NT2/D1 (cell line): ENCODE measurements at places on chromosomes 13 and 19.
A peak's percentile ranks its signal among the peaks of the same experiment; 100 is the strongest.

- no peak for DNase-seq
Observed at GRCh38 chr19:10797541-10798256, 38.3 kb downstream of the TMED1 start.

- no peak for DNase-seq
Observed at GRCh38 chr19:42280815-42281145, 11.7 kb downstream of the CIC start.

- DNase-seq, result no peak
Observed at GRCh38 chr19:16660763-16661479, at the start of gene TMEM38A. Gene TMEM38A (plus strand): TSS chr19:16661139. CDS start chr19:16661218, 79 bp downstream.

DNA sequence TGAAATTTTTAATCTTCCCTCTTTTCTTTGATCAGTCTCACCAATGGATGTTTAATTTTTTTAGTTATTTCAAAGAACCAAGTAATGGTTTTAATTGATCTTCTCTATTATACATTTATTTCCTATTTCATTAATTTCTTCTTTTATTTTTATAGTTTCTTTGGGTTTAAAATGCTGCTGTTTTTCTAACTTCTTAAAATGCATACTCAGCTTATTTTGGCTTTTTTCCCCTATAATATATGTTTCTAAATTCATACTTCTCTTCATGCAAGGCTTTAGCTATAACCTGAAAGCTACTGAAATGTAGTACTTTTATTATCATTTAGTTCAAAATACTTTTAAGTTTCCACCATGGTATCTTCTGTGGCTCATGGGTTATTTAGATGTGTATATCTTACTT lies 53.9 kb downstream of the ANKRD10 start:
- no peak for DNase-seq

DNA sequence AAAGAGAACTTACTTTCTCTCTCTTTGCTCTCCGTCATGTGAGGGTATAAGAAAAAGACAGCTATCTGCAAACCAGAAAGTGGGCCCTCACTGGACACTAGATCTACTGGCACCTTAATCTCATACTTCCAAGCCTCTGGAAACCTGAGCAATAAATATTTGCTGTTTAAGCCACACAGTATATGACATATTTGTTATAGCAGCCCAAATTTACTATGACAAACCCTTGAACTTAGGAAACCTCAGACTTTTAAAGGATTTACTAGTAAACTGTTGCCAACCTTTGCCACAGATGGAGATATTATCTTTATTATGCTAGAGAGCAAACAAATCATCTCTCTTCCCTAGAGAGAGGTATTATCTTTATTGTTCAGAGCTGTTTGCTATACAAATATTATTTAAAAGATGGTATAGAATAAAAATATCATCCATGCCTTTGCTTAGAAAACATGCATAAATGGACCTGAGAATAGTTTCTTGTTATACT lies 1446.1 kb downstream of the SLITRK1 start:
- DNase-seq, result no peak

- DNase-seq, result no peak
Observed at GRCh38 chr19:35774274-35775045, 904 bp upstream of the ARHGAP33 start.

DNA sequence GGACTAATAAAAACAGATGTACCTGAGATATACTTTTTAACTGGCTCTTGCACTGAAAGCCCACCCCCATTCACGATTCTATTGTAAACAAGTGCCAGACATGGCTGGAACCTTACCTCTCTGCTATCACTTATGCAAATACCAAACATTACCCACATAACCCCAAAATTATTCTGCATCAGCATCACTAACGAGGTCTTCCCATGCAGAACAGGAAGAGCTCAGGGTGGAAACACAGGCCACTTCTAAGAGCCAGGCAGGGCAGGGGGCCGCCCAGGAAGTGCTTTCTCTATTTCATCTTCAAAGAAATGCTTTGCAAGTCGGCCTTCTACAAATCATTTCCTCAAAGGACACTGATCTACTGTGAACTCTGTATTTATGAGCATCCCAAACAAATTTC lies 7.3 kb downstream of the IRS2 start:
- DNase-seq, result no peak

DNA sequence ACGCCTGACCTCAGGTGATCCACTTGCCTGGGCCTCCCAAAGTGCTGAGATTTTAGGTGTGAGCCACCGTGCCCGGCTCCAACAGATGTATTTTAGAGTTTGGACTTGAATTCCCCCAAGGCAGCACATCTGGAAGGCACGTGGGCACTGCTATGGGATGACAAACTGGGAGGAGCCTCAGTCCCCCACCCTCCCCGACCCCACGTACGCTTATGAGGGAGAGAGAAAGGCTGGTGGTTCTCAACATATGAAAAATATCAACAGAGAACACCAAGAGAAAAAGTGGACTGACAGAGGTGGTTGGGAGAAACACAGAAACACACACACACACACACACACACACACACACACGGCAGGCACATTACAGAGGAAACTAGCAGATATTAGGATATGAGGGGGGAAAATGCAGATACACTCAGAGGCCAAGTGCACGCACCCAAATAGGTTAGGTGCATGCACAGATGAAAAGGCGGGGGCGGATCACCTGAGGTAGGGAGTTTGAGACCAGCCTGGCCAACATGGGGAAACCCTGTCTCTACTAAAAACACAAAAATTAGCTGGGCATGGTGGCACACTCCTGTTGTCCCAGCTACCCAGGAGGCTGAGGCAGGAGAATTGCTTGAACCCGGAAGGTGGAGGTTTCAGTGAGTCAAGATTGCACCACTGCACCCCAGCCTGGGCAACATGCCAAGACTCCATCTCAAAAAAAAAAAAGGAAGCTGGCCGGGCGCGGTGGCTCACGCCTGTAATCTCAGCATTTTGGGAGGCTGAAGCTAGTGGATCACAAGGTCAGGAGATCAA lies 3.2 kb downstream of the STX10 start:
- DNase-seq, result no peak

- peak; percentile 11 for DNase-seq
Observed at GRCh38 chr13:70668293-70668692, 560.0 kb upstream of the KLHL1 start.

DNA sequence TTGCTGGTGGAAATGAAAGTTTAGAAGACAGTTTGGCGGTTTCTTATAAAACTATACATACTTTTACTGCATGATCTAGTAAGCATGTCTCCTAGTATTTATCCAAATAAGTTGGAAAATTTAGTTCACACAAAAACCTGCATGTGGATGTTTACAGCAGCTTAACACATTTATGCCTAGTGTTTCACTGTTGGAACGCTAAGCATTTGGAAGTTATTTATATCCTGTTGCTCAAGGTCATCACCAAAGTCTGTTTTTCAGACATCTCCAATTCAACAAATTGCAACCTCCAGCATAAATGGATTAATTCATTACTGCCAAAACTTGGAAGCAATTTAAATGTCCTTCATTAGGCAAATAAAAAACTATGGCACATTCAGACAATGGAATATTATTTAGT lies 461.8 kb downstream of the SUCLA2 start:
- DNase-seq, result no peak

- no peak for DNase-seq
Observed at GRCh38 chr19:6253954-6254733, 25.6 kb downstream of the MLLT1 start.

DNA sequence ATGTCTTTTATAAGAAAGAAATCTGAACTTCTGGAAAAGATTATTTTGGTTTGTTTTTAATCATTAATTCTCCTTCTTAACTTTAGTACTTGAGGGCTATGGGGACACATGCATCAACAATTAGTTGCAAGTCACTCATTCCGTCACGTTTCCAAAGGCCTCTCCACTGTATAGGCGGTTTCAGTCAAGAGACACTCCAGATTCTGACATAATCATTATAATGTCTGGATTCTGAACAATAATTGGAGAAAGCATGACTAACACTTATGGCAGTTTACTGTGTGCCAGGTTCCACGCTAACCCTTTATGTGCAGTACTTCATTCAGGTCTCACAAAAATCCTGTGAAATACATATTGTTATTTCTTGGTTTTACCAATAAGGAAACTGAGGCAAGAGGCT lies 71.9 kb downstream of the TNFRSF19 start:
- no peak for DNase-seq

DNA sequence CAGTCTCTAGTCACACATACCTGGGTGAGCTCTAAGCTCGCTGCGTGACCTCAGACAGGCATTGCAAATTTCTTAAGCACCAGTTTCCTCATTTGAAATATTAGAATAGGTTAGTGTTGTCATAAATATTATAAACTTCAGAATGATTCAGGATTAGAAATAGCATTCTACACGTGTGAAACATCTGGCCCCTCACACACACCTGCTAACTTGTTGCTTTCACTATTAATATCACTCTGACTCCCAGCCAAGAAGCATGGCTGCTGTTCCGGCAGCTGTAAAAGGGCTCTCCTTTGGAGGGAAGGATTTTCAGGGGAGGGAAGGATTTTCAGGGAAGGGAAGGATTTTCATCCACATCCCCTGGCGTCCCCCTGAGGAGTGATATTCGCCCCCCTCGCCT lies 161.3 kb upstream of the GPR12 start:
- DNase-seq, result no peak

GRCh38 chr13:25579221-25579620 lies 207.4 kb downstream of the ATP8A2 start:
- no peak for DNase-seq

- DNase-seq, result no peak
Observed at GRCh38 chr13:36069881-36070366, 61.3 kb downstream of the DCLK1 start.

DNA sequence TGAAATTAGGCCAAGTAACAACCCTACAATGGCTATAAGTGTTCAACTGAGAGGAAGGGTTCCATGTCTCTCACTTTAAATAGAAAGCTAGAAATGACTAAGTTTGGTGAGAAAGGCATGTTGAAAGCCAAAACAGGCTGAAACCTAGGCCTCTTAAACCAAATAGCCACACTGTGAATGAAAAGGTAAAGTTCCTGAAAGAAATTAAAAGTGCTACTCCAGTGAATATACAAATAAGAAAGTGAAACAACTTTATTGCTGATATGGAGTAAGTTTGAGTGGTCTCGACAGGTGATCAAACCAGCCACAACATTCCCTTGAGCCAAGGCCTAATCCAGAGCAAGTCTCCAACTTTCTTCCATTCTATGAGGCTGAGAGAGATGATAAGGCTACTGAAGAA lies 209.6 kb downstream of the KLF12 start:
- DNase-seq, result no peak

DNA sequence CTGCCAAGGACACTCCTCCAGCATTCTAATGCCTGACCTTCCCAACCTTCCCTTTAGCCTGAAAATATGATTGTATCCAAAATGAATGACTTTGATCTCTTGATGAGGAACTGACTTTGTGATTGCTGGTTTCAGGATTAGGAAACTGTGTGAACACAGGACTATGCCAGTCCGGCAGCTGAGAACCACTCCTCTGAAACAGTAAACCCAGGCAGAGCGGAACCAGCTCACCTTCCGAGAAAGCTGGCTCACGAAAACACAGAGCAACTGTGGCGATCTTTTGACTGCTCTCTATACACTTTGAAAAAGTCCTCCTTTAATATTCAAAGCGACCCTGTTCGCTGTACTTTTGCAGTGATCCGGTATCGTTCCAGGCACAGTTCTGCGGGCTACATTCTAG lies 258.8 kb upstream of the IRS2 start:
- DNase-seq, result no peak

DNA sequence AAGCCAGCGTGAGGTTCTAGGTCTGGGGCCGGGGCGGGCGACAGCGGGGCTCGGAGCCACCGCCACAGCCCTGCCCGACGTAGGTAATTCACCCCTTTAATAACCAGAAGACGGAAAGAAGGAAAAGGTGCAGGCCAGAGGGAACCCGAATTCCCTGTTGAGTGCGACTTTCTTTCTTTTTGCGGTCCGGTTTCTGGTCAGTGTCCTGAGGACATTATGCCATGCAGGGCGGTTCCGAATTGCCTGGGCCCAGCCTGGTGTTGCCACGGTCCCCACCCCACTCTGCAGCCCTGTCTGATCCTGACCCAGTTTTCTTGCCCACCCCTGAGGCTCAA lies 18.4 kb upstream of the TFDP1 start:
- DNase-seq, result no peak

DNA sequence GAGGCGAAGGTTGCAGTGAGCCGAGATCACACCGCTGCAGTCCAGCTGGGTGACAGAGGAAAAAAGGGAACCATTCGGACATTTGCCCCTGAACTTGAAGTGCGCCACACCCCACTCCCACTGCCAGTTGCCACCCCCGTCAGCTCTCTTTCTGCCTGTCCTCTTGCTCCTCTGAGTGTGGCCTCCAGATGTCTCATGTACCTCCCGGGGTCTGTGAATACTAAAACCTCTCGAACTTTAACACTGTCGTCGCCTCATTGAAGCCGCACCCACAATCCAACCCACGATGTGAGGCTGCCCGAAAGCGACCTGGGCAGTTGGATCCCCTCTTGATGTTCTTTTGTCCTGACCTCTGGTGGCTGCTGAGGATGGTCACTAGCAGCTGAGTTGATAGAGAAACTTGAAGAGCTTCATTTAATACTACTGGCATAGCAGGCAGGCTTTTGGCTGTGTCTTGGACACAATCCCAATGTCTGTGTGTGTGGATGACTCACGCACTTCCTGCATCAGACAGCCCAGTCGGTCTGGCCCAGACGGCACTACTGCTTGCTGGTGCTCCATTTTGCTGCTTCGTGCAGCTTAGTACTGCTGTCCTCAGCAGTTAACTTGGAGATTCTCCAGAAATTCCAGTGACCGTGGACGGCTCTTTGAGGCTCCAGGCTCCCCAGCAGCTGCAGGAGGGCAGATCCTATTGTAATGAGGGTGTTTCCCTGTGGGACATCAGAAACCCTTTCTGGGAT lies 4.2 kb downstream of the FPR3 start:
- DNase-seq, result no peak

DNA sequence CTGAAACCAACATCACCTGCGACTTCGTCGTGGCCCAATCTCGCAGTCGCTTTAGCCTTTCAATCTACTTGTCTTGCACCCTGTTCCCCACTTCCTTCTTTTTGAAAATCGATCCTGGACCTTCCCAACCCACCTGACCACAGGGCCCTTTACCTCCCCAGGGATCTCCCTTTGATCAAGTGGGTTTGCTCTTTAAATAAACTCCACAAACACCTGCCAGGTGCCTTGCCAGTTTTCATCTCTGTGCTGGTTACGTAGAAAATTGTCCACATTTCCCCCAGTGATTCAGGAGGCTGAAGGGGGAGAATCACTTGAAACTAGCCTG lies 14.5 kb upstream of the RAB20 start:
- DNase-seq, result no peak

DNA sequence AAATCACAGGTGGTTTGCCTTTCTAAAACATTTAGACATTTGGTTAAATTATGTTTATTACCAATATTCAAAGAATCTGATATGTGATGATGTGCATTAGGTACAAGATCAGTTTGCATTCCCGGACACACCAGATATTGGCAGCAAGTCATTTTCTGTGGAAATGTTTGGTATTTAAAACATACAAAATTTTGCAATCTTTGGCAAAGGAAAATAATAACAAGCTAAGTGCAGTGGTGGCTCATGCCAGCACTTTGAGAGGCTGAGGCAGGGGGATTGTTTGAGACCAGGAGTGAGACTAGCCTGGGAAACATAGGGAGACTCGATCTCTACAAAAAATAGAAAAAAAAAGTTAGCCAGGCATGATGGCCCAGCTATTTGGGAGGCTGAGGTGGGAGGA lies 29.1 kb upstream of the TSC22D1 start:
- DNase-seq, result no peak
